ENCODE measurements at places on chromosomes 11 and 22. TPM values are rescaled to one million over a fixed set of nuclear protein-coding genes. Genes with fewer than 3 reads are reported as not detected.
A peak's percentile ranks its signal among the peaks of the same experiment; 100 is the strongest.

DNA sequence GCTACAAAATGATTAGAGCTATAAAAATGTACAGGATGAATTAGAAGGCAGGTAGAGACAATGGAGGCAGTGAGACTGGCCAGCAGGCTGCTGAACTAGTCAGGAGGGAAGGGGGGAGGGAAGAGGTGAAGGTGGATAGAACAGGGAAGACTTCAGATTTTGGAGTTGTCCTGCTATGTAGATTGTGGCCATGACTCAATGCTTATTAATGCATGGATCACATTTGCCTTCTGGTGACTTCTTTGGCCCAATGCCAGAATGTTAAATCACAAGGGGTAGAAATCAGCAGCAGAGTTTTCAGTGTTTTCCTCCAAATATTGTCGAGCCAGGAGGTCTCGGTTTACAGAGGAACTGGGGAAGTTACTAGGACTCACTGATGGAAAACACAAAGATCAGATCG is 346.6 kb downstream of the AASDHPPT start:
- DNase-seq = no peak

DNA sequence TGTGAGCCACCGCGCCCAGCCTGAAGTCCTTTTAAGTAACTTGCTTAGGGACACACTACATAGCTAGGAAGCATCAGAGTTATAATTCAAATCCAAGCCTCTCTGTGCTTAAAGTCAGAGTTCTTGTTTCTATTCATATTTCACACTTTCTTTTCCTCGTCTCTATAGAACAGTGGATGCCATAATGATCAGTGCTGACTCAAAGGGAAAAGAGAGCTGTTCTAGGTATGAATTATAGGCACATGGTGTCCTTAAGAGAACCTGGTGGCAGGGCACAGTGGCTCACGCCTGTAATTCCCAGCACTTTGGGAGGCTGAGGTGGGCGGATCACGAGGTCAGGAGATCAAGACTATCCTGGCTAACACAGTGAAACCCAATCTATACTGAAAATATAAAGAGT is 400.2 kb upstream of the DDI1 start:
- no peak for DNase-seq

DNA sequence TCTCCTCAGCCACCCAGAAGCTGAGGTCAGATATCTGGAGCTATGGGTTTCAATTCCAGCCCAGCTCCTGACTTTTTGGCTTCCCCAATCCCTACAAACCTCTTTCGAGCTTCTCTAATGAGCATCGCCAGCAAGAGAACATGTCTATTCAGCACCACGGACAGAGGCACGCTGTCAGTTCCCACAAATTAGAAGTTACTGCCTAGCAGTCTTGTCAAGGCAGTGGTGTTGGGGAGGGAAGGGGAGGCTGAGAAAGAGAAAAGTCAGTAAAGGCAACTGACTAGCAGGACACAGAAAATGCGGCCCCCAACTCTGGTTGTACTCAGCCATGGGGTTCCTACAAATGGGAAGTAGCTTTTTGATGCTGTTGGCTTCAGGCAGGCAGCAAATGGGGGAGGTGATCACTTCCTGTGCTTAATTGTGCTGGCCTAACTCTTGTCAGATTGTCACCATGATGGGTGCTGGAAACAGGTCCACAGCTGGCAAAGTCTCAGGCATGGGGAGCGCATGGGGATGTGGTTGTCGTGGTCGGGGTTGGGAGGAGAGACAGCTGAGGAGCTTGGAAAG is 205.9 kb downstream of the ST3GAL4 start:
- DNase-seq = peak; percentile 26

GRCh38 chr11:112590764-112591163 is 330.1 kb upstream of the PLET1 start:
- DNase-seq = no peak

DNA sequence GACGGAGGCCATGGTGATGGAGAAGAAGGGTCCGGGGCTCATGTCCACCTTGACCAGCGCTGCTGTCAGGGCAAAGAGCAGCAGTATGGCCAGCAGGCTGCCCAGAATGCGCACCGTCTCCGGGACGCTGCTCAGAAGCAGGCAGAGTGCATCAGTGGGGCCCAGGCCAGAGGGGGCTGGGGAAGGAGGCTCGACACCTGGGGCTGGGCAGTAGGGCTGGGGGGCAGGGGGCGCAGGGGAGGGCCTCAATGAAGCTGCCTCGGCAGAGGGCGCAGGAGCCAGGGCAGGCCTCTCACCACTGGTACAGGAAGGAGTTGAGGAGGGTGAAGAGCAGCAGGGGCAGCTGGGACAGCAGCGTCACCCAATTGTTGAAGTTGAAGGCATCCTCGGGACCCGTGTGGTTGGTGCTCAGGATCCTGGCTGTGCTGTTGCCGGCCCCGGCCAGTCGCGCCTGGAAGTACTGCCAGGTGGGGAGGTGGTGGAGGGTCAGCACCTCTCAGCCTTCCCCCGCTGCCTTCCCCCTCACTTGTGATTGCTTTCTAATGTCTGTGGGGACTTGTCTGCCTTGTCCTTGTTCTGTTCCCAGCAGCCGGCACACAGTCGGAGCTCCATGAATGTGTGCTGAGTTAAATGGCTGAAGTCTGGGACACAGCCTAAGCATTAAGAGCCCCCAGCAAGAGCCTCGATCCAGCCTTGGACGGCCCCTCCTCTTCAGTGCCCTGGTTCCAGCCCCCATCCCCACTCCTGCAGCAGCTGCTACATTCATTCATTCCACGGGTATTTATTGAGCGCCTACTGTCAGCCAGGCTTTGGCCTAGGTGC is 2.3 kb downstream of the SLC29A2 start:
- DNase-seq = no peak

The SLC25A17 gene
- 19.3 TPM for total RNA-seq

The SLC22A6 gene
- total RNA-seq = not detected

The SULT4A1 gene
- 1.3 TPM for total RNA-seq

The MUC5AC gene
- total RNA-seq = not detected

The DSCAML1 gene
- 1.1 TPM for total RNA-seq

The GVQW3 gene
- total RNA-seq = 2.1 TPM

Measured in tibial nerve (tissue), 4 donors.